ENCODE measurements at places on chromosomes 1 and 21.
A peak's percentile ranks its signal among the peaks of the same experiment; 100 is the strongest.

DNA sequence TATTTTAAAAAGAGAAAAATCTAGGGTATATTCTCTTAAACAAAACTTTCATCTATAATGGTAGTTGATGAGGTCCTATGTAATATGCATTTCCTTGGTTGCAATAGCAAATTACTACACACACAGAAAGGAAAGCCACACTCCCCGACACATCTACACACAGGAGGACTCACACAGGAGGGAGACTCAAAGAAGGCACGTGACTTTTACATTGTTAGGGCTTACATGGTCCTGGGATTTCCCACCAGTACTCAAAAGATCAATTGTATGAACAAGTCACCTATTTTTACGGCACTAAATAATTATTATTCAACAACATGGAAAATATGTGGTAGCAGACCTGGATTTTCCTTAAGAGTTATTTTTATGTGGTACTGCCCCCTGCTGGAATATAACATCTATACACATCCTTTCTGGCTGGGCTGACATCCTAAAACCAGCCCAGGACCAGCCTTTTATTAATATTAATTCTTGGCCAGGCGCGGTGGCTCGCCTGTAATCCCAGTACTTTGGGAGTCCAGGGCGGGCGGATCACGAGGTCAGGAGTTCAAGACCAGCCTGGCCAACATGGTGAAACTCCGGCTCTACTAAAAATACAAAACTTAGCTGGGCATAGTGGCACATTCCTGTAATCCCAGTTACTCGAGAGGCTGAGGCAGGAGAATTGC lies 33.9 kb upstream of the LGALS8 start:
- DNase-seq, result peak; percentile 68

- DNase-seq, result no peak
Measured at GRCh38 chr1:223161321-223161720, 18.3 kb upstream of the TLR5 start.

- peak; percentile 94 for DNase-seq
Measured at GRCh38 chr1:214957330-214958137, 125.0 kb upstream of the KCNK2 start.

DNA sequence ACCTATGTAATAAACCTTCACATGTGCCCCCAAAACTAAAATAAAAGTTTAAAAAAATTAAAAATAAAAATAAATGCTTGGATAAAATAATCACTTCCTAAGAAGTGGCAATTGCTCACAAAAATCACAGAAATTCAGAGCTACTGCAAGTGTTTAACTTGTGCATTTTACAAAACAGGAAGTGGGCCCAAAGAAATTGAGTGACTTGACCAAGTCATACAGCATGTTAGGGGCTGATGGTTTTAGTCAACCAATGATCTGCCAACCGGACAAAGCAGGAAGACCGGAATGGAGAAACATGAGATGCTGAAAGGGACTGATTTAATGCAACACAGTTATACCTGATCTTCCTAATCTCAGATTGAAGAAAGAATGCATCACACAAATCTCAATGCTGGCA lies 96.5 kb downstream of the SMYD2 start:
- no peak for DNase-seq

DNA sequence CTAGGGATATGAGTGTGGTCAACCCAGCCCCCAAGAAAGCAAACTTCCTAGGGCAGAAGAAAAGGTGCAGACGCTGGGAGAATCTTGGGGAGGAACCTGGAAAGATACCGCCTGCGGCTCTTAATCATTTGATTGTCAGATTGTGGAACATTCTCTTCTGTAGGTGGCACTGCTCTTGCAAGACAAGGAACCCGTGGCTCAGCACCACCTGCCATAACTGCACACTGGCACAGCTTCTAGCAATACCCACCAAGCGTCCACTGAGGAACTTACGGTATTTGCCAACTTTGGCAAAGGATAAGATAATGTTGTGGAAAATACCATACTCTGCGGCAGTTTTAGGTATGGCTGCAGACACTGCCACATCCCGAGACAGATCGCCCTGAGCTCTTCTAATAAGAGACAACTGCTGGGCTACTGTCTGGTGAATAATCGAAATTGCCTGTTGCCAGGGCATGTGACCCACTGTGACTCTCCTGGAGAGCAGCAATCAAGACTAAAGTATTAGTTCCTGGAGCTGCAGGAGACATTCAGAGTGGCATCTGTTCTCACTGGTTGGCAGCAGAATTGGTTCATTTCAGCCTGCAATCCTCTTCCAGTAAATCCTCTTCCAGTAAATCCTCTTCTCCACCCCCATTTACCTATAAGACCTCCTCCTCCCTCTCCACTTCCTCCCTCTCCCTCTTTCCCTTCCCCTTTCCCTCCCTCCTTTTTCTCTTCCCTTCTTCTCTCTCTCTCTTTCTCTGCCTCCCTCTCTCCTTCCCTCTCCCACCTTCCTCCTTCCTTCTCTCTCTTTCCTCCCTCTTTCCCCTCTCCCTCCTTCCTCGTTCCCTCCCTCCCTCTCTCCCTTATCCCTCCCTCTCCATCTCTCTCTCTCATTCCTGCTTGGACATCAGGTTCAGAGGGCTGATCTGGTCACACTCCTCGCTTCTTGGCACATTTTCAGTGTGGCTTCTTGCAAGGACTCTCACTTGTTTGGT lies 49.7 kb upstream of the B3GALT5 start:
- no peak for DNase-seq

GRCh38 chr1:156697481-156697880 lies 7.9 kb downstream of the CRABP2 start:
- no peak for DNase-seq

DNA sequence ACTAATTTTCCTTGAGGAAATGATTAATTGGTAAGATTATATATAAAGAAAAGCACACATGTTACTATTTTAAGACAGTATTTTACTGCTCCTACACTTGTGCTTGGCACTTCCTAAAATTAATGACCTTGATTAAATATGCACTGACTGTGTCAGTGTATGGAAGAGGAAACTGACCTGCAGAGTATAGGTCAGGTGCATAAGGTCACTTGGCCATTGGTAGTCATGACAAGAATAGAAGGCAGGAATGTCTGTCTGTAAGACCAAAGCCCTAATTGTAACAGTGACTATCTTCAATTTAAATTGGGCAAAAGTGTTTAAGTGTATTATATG lies 128.0 kb upstream of the KCNK2 start:
- no peak for DNase-seq

GRCh38 chr1:196152975-196153374 lies 455.3 kb downstream of the KCNT2 start:
- DNase-seq, result no peak

DNA sequence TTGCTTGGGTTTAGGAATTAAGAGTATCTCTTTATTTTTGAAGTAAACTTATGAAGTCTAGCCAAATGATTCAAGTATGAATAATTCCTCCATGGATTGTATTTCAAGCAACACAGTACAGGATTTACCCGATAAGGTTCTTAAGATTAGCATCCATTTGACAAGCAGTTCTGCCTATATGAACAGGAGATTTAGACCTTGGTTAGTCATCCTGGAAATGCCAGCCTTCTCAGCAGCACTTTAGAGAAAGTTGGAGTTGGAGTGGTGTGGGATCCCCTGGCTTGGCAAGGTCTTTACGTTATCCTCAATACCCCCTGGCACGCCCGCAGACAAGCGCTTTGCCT lies 1.6 kb downstream of the BCAR3 start:
- no peak for DNase-seq

Data from HT1080 (cell line).